Epithelial cell of esophagus (primary cell): ENCODE measurements at places on chromosomes 5 and 9.

- no peak for DNase-seq
Measured at GRCh38 chr5:125551246-125551645, 804.8 kb upstream of the ZNF608 start.

DNA sequence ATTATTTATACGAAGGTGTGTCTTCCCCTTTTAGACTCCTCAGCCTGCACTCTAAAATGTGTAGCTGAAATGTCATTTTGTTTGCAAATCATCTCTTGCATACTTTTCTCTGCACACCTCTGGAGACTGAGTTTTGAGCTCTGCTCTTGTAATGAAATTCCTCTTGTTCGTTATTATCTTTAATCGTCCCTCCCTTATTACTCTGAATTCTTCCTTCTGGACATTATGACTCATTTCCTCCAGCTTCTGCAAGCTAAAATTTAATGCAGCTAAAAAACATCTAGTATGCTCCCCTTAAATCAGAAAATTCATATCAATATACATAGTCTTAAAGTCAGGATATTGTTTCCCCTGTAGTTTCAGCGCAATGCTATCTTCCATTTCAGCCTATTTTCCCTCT, 13.5 kb downstream of the ISL1 start:
- no peak for DNase-seq

DNA sequence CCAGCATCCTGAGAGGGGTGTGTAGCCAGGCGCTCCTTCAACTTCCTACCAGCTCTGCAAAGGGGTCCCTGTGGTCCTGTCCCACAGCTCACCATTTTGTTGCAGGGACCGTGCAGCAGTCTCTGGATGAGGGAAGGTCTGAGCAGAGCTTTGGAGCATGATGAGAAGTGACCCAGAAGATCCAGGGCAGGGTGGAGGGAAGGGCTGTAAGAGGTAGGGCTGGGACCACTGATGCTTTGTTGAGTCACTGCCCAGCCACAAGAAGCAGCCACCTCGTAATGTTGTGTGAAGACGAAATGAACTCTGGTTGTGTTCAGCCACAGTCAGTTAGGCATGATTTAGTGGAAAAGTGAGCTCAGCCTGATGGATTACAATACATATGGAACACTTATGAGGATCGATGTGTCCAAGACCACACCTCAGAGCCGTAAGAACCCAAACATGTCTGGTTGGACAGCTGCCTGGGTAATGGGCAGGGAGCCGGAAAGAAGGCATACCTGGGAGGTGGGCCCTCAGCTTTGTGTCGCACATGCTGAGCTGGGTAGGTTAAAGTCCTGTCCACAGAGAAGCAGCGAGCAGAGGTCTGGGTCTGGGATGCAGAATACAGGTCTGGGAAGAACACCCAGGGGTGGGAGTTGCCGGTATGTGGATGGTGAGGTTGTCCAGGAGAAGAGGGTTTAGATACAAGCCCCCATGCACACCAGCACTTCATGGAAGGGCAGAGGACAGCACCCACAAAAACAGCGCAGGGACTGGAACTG, 250.1 kb downstream of the GADD45G start:
- DNase-seq = no peak

- peak; percentile 91 for DNase-seq
Measured at GRCh38 chr9:120532475-120532874, 47.5 kb downstream of the CDK5RAP2 start.

DNA sequence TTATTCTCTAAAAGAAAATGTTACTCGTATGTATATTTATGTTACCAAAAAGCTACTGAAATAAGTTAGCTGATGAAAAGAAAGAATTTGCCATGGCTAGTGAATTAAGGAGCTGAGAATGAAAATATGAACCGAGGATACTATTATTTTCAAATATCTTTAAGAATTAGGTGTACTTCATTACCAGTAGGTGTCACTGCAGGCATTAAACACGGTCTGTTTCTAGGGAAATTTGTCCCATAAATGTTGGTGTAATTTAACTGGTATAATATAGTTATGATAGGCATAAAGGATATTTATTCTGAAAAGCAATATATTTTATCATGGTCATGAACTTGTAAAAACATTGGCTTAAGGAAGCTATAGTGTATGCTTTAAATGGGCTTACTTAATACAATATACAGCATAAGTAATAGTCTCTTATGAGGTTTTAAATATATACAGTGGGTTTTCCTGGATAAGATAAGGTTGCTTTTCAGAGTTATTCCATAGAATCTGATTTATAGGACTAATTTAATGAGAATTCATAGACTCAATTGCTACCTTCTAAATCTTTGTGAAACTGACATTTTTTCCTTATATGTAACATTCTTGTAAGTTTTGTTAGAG, 72.4 kb upstream of the MPDZ start:
- DNase-seq = peak; percentile 65

DNA sequence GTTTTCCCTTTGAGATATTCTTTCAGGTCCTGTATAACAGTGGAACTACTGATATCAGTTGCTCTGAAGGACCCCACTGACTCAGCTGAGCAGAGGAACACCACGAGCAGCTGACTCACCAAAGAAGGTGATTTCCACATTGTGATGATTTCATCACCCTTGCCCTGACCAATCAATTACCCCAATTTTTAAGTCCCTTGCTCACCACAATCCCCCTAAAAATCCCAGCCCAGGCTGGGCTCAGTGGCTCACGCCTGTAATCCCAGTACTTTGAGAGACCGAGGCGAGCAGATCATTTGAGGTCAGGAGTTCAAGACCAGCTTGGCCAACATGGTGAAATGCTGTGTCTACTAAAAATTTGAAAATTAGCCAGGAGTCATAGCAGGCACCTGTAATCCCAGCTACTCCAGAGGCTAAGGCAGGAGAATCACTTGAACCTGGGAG, 125.3 kb upstream of the ABCA1 start:
- peak; percentile 95 for DNase-seq

DNA sequence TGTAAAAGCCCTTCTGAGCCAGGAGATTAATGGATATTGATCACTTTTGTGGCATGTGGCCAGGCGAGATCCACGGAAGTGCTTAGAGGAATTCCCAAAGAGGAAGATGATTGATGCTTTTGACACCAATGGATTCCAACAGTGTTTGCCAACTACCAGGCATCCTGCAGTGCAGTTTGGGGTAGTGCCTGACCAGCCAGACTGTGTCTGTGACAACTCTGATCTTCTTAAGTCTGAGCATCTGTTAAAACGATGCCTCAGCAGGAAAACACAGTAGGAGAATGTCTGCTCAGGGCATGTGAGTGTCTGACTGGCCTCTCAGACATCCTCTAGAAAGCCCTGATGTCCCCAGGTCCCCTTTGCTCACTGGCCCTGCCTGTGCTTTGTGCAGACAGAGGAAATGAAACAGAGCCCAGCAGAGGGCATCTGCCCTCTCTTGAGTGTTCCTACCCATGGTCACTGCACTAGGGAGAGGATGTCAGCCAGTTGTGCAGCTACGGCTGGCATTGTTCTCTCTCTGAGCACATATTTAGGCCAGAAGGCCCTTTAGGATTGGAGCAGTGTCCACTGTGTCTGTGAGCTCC, 57.0 kb downstream of the TRPC7 start:
- DNase-seq = no peak

DNA sequence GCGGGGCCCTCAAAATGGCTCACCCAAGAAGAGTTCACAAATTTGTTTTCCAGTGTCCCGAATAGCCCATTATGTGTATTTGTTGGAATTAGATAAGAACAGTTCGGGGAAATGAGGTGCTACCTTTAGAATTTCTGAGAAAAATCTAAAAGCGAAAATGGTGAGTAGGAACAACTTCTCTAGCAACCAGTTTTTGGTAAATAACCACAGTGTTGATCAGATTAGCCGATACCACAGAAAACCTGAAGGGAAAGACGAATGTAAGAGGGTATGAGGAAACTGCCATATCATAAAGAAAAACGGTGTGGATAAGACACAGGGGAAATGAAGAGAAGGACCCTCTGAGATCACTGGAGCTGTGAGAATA, 31.0 kb downstream of the ADAM19 start:
- no peak for DNase-seq

DNA sequence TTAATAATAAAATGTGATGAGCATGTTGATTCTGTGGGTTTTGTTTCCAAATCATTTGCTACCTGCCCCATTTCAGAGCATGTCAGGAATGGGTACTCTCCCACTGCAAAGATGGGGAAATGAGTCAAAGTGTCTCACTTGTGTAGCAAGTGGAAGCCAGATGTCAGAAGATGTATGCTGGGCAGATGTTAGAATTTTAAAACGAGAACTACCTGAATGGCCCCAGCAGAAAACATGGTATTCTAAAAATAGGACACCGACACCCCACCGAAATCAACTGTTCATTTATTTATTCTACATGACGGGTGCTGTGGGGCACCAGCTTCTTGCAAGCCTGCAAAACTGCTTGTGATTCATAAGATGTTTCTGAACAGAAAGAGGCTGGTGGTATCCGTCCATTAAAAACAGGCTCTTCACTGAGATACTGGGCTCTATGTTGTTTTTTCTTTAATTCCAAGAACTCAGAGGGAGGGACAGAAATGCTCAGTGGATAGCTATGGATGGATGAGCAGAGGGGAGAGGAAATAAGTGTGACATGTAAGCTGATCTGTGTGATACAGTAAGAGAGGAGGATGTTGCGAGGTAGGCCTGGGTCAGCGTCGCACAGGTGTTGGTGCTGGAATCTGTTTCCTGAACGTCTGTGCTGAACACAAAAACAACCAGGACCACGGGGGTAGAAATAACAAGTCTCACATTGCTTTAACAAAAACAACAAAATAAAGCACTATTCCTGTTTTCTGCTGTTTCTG, 157.2 kb downstream of the EFNA5 start:
- peak; percentile 18 for DNase-seq

DNA sequence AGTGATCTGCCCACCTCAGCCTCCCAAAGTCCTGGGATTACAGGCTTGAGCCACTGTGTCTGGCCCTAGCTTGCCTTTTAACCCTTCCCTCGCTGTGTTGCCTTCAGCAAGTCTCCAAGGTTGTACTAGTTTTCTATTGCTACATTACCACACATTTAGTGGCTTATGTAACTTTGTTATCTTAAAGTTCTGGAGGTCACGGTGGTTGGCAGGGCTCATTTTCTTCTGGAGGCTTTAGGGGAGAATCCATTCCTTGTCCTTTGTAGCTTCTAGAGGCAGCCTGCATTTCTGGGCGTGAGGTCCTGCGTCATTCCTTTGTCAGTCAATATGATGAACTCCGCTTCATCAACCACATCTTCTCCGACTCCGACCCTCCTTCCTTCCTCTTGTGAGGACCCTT, 2.9 kb upstream of the PRRC2B start:
- no peak for DNase-seq

- no peak for DNase-seq
Measured at GRCh38 chr9:134239130-134239903, 75.0 kb upstream of the RNU6ATAC start.

DNA sequence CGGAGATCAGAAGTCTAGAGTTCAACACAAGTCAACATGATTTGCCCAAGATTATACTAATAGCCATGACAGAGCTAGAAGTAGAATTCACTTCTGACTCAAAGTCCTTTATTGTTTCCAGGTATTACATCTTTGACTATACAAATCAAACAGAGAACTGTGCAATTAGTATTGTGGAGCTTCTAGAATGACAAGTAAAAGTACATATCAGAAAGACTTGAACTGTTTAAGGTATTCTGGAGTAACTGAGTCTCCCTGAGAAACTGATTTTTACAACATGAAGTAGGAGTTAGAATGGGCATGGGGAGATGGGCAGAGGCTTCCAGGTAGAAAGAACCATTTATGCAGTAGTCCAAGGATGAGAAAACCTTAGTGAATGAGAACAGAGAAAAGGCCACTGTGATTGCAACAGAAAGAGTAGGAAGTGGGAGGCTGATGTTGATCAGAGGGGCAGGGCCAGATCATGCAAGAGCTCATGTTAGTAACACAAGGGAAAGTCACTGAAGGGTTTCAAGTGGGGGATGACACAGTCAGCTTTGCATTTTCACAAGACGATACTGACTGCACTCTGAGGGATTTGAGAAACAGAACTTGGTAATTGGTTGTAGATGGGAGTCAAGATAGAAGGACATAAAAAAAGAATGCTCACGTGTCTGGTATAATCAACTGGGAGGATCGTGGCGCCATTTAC, 280.7 kb downstream of the RFX3 start:
- DNase-seq = peak; percentile 8

DNA sequence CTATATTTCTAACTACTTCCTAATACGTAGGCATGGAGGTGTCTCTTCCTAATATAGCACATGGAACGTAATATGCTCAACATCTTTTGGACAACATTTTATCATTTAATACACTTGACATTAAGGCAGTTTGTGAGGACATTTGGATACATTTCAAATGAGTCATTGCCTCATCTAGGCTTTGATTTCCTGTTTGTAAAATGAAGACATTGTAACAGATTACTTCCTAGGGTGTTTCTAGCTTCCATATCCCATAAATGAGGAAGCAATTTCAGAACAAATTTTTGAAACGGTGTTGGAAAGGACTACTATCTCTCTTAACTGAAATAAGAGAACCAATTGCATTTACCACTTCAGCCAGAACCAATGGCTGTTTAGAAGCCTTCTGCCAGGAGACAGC, 38.7 kb downstream of the SLC28A3 start:
- DNase-seq = peak; percentile 61

- peak; percentile 11 for DNase-seq
Measured at GRCh38 chr9:117672369-117672768, 31.8 kb upstream of the TLR4 start.

DNA sequence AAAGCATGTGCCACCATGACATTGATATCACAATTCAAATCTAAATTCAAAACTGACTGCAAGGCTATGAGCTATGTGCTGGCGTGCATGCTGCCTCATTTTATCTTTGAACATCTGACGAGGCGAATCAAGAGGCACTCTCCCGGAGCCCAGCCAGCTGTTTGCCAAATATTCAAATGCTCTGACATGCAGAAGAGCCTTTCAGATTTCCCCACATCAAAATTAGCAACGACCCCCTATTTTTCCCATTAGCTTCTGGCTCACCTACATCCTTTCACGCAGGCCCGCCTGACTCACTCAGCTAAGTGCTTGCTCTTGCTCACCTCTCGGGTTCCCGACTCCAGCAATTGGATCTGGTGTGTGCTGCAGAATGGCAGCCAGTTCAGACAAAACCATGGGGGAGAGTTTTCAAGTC, 159.0 kb downstream of the NR2F1-AS1 start:
- DNase-seq = no peak
